CD8-positive, alpha-beta memory T cell (primary cell): ENCODE measurements at places on chromosomes 3 and 15. TPM values are rescaled to one million over a fixed set of nuclear protein-coding genes. Genes with fewer than 3 reads are reported as not detected.
A peak's percentile ranks its signal among the peaks of the same experiment; 100 is the strongest.

- no peak overlapping the region for H3K4me3 ChIP-seq
- no peaks in the 10 kb centered on the region for H3K36me3 ChIP-seq
- H3K4me1 ChIP-seq = no peaks in the 10 kb centered on the region
Observed at GRCh38 chr3:113285741-113286140, 74.4 kb downstream of the BOC start.

The ATP13A5 gene
- total RNA-seq = not detected

DNA sequence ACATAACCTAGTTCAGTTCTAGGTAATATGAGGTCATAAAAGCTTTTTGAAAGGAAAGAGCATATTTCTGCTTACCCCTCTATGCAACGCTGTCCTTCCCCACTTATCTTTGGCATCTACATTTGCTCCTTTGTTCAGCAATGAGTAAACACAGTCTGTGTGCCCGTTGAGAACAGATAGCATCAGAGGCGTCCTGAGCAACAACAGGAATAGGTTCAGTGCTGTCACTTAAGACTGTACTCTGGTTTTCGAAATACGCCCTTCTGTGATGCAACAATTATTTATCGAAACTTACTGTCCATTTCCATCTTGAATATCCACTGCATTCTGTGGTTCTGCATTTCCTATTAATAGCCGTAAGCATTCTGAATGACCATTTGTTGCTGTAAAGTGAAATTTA is 84.4 kb downstream of the BTD start:
- no peak for DNase-seq
- H3K27ac ChIP-seq = no peak overlapping the region
- no peak overlapping the region for H3K4me3 ChIP-seq
- no peaks in the 10 kb centered on the region for H3K27me3 ChIP-seq
- H3K36me3 ChIP-seq = peaks cover 4% of the 10 kb centered on the region

The IGSF11 gene
- not detected for total RNA-seq

GRCh38 chr15:59255680-59256336 is 49.2 kb downstream of the LDHAL6B start:
- DNase-seq = peak; percentile 39
- H3K27ac ChIP-seq = no peak overlapping the region
- H3K4me1 ChIP-seq = no peaks in the 10 kb centered on the region

- H3K4me3 ChIP-seq = no peak overlapping the region
- H3K27ac ChIP-seq = no peak overlapping the region
- H3K4me1 ChIP-seq = no peaks in the 10 kb centered on the region
- DNase-seq = no peak
- no peaks in the 10 kb centered on the region for H3K36me3 ChIP-seq
Observed at GRCh38 chr15:51580982-51581381, 41.6 kb downstream of the DMXL2 start.

GRCh38 chr3:27669591-27669990 is 52.5 kb downstream of the EOMES start:
- peaks cover 5% of the 10 kb centered on the region for H3K4me1 ChIP-seq
- DNase-seq = no peak
- no peak overlapping the region for H3K4me3 ChIP-seq
- H3K27me3 ChIP-seq = no peaks in the 10 kb centered on the region
- no peak overlapping the region for H3K27ac ChIP-seq

- no peak overlapping the region for H3K4me3 ChIP-seq
- DNase-seq = no peak
- H3K27ac ChIP-seq = no peak overlapping the region
- H3K4me1 ChIP-seq = no peaks in the 10 kb centered on the region
- no peaks in the 10 kb centered on the region for H3K36me3 ChIP-seq
Observed at GRCh38 chr3:188067932-188068331, 86.0 kb upstream of the LPP start.

The SUMF1 gene
- total RNA-seq = 13.0 TPM

GRCh38 chr15:80779658-80780415 is 667 bp downstream of the CEMIP start:
- peaks cover 24% of the 10 kb centered on the region for H3K27me3 ChIP-seq
- no peaks in the 10 kb centered on the region for H3K36me3 ChIP-seq
- H3K4me3 ChIP-seq = no peak overlapping the region
- no peaks in the 10 kb centered on the region for H3K4me1 ChIP-seq
- H3K27ac ChIP-seq = no peak overlapping the region

The INKA1 gene
- total RNA-seq = 1.7 TPM

The APPL1 gene
- 36.1 TPM for total RNA-seq

DNA sequence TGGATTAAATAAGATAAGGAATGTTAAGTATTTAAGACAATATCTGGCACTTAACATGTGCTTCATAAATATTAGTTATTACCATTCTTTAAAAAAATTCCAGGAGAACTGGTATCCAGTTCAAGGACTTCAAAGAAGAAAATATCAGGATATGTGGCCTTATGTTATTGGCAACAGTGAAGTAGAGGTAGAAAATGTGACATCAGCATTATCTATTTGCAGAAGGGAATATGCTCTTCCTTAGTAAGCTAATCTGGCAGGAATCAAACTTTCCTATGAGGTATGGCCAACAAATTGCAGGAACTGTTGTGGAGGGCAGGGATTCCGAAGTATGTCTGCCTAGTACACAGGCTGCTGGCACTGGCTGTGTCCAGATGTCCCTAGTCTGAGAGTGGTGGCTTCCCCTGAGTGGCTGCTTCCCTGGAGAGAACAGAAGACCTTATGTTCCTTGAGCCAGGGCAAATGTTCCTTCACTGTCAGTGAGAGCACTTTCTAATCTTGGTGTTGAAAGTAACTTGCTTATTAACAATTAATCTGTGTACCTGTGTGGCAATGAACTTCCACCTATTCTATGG is 351.7 kb upstream of the THRB start:
- no peak overlapping the region for H3K27ac ChIP-seq
- no peak overlapping the region for H3K4me3 ChIP-seq
- no peaks in the 10 kb centered on the region for H3K36me3 ChIP-seq
- no peak for DNase-seq
- no peaks in the 10 kb centered on the region for H3K27me3 ChIP-seq
- no peaks in the 10 kb centered on the region for H3K4me1 ChIP-seq
